ENCODE measurements at places on chromosomes 6 and 20.

- no peak for DNase-seq
Observed at GRCh38 chr20:1761116-1761515, 103.5 kb upstream of the SIRPG start.

- DNase-seq, result no peak
Observed at GRCh38 chr6:12614456-12614855, 102.1 kb upstream of the PHACTR1 start.

- DNase-seq, result no peak
Observed at GRCh38 chr20:49754596-49754995, 40.9 kb upstream of the B4GALT5 start.

DNA sequence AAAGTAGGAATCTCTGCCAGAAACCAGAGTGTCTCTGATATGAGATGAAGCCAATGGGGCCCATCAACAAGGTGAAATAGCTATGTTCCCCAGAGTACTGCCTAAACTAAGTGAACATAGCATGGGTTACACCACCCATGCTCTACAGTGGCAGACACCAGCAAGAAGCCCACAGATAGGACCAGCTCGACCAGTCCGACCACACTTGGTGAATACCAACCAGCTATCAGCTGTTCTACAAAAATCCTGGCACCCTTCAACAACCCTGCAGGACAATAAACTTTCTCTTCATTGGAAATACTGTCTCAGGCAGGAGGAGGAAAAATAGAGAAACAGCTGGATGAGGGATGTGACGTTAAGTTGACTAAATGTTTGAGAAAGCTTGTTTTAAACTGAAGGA lies 311.4 kb downstream of the EPM2A start:
- DNase-seq, result no peak

- DNase-seq, result no peak
Observed at GRCh38 chr6:112305795-112306564, 41.1 kb upstream of the RFPL4B start.

- DNase-seq, result no peak
Observed at GRCh38 chr20:60233018-60233630, 274.9 kb downstream of the CDH26 start.

DNA sequence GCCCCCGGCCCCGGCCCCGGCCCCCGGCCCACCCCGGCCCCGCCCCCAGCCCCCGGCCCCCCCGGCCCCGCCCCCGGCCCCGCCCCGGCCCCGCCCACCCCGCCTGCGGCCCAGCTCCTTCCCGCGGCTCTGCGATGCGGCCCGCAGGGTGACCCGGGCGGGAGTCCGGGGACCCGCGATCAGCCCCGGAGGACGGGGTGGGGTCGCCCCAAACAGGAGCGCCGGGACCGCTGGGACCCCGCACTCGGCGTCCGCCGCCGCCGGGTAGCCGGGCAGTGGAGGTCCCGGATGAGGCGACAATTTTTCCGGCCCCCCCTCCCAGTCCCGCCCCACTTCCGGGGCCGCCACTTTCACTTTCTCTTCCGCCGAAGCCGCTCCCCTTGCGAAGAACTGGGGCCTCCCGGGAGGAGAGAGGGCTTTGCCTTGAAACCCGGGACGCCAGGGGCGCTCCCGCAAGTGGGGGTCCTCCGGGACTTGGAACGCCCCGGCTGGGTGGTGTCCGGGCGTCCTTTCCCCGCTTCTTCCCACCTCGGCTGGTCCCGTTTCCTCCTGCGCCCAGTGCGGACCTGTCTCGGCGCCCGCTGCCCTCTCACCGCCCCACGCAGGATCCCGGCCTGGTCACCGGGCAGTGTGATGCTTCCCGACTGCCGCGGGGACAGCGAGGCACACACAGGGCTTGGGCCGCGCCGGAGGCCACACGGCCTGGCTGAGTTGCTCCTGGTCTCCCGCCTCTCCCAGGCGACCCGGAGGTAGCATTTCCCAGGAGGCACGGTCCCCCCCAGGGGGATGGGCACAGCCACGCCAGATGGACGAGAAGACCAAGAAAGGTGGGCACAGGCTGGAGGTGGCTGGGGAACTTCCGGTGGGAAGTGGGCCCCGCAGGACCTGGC lies at the start of gene RBCK1:
Gene RBCK1 (plus strand): TSS at position 347 of the 890 bp plus-strand sequence. CDS start 459 bp downstream, at position 806.
- peak; percentile 93 for DNase-seq

DNA sequence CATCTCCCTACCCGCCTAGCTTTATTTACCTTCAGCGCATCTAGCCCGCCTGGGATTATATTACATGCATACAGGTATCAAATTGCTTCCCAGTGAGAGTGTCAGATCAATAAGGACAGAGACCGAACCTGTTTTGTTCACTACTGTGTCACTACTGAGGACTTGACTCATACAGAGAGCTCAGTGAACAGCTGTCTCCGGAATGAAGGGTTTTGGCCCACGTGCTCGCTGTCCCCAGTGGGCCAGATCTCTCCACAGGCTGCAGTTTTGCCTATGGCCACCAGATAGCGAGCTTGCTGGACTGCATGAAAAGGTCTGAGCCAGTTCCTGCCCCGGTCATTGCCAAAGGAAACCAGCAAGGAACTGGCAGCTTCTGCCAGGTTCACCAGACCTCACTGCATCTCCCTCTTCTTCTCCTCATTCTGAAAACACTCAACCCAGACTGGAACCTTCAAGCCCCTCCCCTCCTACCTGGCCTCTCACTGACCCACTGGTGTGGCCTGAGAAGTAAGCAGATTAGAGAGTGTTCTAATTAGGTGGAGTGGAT lies 150.8 kb downstream of the ZMYND8 start:
- no peak for DNase-seq

DNA sequence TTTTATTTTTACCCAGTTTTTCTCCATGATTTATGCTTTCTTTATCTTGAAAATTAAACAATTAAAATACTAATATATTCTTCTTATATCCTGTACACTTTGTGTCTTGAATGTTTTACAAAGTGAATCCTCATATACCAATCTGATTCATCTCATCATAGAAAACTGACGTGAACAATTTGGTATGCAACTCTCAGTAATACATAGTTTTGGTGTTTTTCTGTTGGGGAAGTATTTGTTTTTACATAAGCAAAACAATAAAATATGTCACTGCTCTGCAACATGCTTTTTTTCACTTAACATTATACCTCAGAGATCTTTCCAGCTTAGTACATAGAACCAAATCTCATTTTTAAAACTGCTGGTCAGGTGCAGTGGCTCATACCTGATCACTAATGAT lies 14.7 kb downstream of the DNAAF9 start:
- no peak for DNase-seq

DNA sequence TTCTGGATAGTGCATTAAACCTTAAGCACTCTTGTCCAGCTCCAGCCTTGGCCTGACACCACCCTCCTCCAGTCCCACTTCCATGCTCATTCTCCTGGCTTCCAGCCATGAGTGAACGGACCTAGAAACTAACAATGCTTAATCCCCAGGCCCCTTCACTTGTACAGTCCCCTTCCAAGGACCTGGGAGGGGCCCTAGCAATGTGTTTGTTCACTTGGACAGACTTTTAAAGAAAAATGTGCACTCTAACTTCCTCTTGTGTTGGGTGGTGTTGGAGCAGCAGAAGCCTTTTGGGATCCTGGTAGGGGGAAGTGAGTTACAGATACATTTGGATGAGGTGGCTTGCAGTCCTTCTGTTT lies 48.9 kb upstream of the CCN6 start:
- no peak for DNase-seq

DNA sequence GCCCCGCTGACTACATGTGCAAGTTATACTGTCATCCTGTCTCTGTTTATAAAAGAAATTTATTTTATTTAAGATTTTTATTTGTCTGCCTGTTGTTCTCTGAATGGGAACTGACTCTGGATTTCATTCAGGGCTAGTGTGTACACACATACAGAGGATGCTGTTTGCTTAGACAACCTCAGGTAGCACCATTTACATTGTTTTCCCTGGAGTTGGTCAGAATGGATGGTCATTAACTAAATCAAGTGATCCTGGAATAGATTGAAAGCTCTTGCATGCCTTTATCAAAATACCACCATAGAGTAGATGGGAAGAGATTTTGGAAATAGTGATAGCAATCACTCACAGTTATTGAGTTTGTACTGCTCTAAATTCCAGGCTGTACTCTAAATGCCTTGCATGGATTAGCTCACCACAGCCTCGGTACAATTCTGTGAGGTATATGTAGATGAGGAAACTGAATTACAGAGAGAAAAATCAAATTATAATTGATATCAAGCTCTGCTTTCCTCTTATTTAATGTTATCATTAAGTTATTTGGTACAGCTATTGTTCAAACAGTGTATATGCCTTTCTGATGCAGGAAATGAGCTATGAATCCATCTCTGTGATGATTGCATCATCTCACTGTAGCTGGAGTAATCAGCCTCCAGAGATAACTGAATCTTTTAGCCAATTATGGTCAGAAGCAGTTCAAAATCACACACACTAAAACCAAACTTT lies 51.9 kb downstream of the RNF217 start:
- no peak for DNase-seq

DNA sequence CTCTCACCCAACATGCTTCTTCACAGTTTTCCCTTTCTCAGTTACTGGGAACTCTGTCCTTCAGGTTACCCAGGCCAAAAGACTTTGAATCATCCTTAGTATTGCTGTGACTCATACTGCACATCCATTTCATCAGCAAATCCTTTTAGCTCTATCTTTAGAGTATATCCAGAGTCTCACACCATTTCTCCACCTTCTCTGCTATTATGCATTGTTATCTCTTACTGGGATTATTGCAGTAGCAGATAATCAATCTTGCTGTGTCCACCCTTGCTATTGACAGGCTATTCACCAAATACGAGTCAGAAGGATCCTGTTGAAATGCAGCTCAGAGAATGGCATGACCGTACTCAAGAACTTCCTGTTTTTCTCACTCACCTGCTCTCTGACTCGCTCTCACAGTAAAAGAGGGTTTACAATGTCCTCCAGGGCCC lies 57.3 kb downstream of the BCKDHB start:
- peak; percentile 39 for DNase-seq

- no peak for DNase-seq
Observed at GRCh38 chr6:45310118-45310788, 17.9 kb upstream of the RUNX2 start.

DNA sequence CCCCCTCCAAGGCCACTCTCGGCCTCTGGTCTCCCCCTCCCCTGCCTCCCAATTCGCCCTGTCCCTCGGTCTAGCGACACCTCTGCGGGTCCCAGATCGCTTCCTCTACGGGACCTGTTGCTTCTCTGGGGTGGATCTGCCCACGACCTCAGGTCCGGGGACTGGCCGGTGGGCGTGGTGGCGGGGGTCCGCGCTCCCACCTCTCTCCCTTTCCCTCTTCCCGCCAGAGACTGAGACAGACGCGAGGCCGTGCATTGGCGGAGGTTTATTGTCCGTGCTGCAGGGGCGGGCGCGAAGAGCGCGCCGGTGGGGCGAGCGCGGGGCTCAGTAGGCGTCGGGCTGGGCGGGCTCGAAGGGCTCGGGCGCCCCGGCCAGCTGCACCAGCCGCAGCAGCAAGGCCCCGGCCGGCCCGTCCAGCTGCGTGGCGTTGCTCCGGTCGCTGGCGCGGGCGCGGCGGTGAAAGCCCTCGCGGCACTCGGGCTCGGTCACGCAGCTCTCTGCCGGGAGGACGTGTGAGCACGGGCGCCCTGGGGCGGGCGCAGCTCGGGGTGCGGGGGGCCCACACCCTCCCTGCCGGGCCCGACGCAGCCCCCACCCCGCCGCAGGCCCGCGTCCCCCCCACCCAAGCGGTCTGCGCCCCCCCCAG lies 2.1 kb downstream of the AVP start:
- DNase-seq, result peak; percentile 28

GRCh38 chr6:169365567-169366257 lies 112.1 kb upstream of the THBS2 start:
- no peak for DNase-seq

DNA sequence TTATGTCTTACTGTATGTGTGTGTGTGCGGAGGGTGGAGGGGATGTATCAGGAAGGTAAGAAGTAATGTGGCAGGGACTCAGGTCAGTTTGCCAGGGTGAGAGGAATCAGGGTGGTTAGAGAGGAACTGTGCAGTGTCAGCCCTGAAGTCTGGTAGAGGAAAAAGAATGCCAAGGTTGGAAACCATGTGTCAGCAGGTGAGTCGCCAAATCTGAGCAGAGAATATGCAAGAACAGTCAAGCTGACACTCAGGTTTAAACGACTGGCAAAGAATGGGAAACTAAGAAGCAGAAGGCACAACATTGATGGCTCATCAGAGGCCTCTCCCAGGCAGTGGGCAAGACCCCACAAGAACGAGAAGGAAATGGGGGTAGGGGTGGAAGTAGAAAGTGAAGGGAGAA lies 107.5 kb upstream of the TBX18 start:
- DNase-seq, result no peak
